ENCODE measurements at places on chromosomes 7 and 10.

DNA sequence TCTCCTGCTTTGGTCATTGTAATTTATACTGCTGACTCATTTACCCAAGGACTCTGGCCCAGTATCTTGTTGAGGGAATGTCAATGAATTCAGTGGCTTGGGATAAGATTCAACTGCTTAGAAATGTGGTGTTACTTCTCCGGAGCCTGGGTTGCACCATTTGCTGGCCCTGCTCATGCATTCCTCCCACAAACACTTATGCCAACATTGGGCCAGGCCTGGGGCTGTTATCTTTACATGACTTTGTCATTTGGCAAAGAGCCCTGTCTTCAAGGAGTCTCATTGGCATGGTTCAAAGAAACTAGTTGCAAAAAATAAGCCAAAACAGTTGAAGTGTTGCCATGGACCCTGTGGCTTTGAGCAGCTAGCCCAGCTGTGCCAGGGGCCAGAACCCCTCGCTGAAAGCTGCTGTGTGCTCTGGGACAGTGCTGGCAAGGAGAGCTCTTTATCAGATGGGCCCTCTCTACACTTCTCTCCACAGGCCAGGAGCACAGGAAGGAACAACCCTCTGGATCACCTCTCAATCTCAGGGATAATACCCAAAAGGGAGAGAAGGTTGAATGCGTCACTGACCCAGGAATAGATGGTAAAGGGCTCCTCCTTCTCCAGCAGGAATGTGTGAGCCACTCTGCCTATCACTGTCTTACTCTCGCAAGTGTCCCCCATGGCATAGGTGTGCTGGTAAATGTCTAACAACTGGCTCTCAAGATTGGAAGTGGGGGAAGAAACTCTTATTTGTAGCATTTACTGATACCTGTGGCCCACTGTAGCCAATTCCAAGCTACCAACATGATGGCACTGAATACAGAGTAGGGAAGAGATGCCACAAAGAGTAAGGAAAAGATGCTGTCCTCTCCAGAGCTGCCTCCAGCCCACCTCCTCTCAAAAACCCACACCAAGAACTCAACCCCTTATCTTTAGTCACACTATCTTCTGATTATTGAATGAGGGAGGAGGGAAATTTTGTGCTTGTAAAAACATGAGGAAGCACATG, 23.5 kb upstream of the PDE1C start:
- peaks cover 3% of the 10 kb centered on the region for H3K4me1 ChIP-seq
- H3K4me3 ChIP-seq = no peak overlapping the region
- H3K36me3 ChIP-seq = no peaks in the 10 kb centered on the region

- no peak for DNase-seq
- H3K27ac ChIP-seq = no peak overlapping the region
- no peak overlapping the region for H3K4me3 ChIP-seq
- H3K27me3 ChIP-seq = peaks cover 9% of the 10 kb centered on the region
Measured at GRCh38 chr10:71134732-71135211, 77.6 kb upstream of the UNC5B start.

DNA sequence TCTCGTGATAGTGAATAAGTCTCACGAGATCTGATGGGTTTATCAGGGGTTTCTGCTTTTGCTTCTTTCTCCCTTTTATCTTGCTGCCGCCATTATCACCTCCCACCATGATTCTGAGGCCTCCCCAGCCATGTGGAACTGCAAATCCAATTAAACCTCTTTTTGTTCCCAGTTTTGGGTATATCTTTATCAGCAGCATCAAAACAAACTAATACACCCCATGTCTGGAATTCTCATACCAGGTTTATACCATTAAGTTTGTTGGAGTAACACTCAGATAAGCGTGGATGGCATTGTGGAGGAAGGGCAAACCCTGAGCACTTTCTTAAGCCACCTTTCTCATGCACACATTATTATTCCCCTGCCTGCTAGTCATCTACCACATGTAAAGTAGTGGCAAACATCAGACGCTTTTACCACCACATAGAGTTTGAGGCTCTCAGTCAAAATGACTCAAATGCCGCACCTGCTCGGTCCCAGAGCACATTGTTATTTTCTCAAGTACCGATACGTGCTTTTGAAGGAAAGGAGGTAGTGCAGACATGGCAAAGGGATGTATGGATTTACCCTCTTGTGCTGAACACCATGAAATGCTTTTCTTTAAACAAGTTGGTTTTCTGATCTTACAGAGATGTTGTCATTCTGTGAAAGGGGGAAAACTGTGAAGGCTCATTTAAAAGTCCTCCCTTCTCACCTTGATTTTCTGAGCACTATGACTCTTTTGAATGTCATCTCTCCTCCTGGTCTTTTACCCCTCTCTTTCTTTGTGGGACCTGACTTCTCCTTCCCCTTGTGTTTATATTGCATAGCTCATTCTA, 429.7 kb downstream of the EXOC4 start:
- no peak for DNase-seq
- no peaks in the 10 kb centered on the region for H3K27me3 ChIP-seq
- H3K4me1 ChIP-seq = no peaks in the 10 kb centered on the region
- H3K36me3 ChIP-seq = no peaks in the 10 kb centered on the region

GRCh38 chr10:113084031-113084430, 134.0 kb downstream of the TCF7L2 start:
- no peak for DNase-seq
- H3K27ac ChIP-seq = no peak overlapping the region
- H3K36me3 ChIP-seq = no peaks in the 10 kb centered on the region
- H3K4me3 ChIP-seq = no peak overlapping the region
- H3K4me1 ChIP-seq = peaks cover 24% of the 10 kb centered on the region

DNA sequence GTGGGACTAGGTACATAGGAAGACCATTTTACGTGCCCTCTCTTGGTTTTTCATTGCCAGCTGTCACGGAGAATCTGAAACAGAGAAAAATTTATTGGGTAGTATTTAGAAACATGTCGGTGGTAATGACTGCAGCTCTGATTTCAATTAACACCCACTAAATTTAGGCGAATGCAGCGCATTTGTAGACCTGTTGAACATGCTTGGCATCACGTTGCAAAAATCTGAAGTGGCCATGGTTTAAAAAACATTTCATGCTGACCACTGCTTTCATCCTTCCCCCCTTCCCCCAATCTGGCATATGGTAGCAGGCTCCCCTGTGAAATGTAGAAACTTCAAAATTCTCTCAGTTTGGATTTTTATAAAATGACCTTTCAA, 34.0 kb downstream of the LRMDA start:
- no peak for DNase-seq
- H3K36me3 ChIP-seq = no peaks in the 10 kb centered on the region
- H3K27me3 ChIP-seq = no peaks in the 10 kb centered on the region
- no peak overlapping the region for H3K27ac ChIP-seq
- no peak overlapping the region for H3K4me3 ChIP-seq

DNA sequence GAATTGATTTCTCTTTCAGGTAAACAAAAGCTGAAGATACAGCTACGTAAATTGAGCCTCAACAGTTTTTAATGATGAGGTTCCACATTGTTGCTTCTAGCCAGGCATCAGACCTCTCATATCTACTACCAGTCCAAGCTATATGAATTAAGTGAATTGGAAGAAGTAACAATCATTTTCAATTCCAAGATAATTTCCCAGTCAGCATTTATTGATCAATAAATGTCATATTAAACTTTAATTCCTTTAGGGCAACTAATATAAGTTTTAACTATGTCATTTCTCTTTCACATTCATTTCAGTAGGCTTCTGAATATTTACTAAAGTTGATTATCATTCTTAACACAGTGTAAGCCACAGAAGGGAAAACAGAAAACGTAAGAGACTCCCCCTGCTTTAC, 1413.7 kb upstream of the CELF2 start:
- no peak for DNase-seq
- H3K4me1 ChIP-seq = no peaks in the 10 kb centered on the region
- no peaks in the 10 kb centered on the region for H3K27me3 ChIP-seq
- H3K27ac ChIP-seq = no peak overlapping the region
- no peaks in the 10 kb centered on the region for H3K36me3 ChIP-seq

GRCh38 chr7:112260911-112261310, 54.4 kb downstream of the ZNF277 start:
- no peaks in the 10 kb centered on the region for H3K36me3 ChIP-seq
- DNase-seq = no peak
- H3K4me1 ChIP-seq = no peaks in the 10 kb centered on the region
- no peak overlapping the region for H3K4me3 ChIP-seq
- no peaks in the 10 kb centered on the region for H3K27me3 ChIP-seq

GRCh38 chr7:137371616-137372015, 28.1 kb upstream of the PTN start:
- no peaks in the 10 kb centered on the region for H3K27me3 ChIP-seq
- DNase-seq = no peak
- no peaks in the 10 kb centered on the region for H3K4me1 ChIP-seq
- no peak overlapping the region for H3K27ac ChIP-seq
- H3K4me3 ChIP-seq = no peak overlapping the region
- no peaks in the 10 kb centered on the region for H3K36me3 ChIP-seq

GRCh38 chr7:42552227-42552626, 315.2 kb upstream of the GLI3 start:
- no peak for DNase-seq
- H3K4me1 ChIP-seq = peaks cover 25% of the 10 kb centered on the region
- H3K4me3 ChIP-seq = no peak overlapping the region
- H3K27ac ChIP-seq = no peak overlapping the region

GRCh38 chr7:90961037-90961725, 303.1 kb upstream of the FZD1 start:
- no peaks in the 10 kb centered on the region for H3K36me3 ChIP-seq
- no peak overlapping the region for H3K4me3 ChIP-seq
- no peaks in the 10 kb centered on the region for H3K4me1 ChIP-seq
- no peak for DNase-seq
- H3K27me3 ChIP-seq = no peaks in the 10 kb centered on the region
- no peak overlapping the region for H3K27ac ChIP-seq

DNA sequence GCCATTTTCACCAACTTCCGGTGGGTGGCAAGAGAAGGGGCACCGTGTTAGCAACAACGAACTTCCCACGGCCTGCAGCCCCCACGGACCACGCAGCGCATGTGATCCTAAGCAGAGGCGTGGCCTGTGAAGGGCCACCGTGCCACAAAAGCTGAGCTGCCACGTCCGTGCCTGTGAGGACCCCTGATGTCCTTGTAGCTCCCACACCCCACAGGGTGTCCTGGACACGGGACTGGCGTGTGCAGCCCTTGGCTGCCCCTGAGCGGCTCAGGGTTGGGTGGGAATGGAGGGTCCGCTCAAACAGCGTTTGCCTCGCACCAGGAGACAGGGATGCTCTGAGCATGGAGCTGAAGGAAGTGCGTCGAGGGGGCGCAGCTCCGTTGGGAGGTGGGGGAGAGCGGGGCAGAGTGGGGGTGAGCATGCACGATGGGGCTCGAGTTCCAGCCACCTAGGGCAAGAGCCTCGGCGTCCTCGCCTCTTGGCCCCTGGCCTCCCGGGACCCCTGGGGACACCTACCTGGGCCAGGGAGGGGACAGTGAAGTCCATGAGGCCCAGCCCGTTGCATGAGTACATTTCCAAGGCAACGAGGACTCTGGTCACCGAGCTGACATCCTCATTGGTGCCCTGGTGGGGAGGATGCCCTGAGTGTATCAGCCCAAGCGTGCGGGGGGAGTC, 33.6 kb downstream of the CFAP46 start:
- no peaks in the 10 kb centered on the region for H3K36me3 ChIP-seq
- H3K4me3 ChIP-seq = no peak overlapping the region
- DNase-seq = no peak
- peaks cover 4% of the 10 kb centered on the region for H3K4me1 ChIP-seq
- no peak overlapping the region for H3K27ac ChIP-seq

GRCh38 chr7:25456467-25457171, 228.3 kb upstream of the NPVF start:
- no peak overlapping the region for H3K27ac ChIP-seq
- H3K4me1 ChIP-seq = peaks cover 15% of the 10 kb centered on the region
- no peaks in the 10 kb centered on the region for H3K36me3 ChIP-seq
- no peak for DNase-seq
- H3K27me3 ChIP-seq = no peaks in the 10 kb centered on the region

DNA sequence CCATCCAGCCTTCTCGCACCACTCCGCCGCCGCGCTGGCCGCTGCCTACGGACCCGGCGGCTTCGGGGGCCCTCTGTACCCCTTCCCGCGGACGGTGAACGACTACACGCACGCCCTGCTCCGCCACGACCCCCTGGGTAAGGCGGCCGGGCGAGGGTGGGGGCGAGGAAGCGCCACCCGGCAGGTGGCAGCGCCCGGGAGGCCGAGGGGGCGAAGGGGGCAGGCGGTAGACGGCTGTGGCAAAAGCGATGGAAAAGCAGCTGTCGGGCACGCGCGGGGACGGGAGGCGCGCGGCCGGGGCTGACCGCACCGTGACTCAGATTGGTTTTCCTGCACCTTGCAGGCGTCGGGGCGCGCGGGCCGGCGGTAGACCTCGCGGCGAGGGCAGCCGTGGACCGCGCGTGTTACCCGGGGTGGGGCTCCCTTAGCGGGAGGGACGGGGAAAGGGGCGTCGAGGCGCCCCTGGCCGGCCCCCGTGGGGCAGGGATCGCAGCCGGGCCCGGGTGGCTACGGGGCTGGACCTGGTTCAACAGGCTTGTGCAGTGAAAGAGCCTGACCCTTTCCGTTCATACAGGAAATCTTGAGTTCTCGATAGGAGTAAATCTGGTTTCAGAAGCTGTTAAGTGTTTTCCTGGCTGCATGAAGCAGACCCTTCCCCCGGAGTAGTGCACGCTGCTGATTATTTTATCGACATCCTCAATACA, 608 bp downstream of the HHEX start:
- peaks cover 69% of the 10 kb centered on the region for H3K27me3 ChIP-seq
- no peaks in the 10 kb centered on the region for H3K36me3 ChIP-seq
- peak overlapping the region; percentile 73 for H3K27ac ChIP-seq

- no peaks in the 10 kb centered on the region for H3K27me3 ChIP-seq
- H3K4me1 ChIP-seq = no peaks in the 10 kb centered on the region
- no peak for DNase-seq
- no peak overlapping the region for H3K4me3 ChIP-seq
Measured at GRCh38 chr7:121562259-121562658, 166.2 kb upstream of the FAM3C start.

GRCh38 chr7:81618396-81619014, 151.3 kb downstream of the HGF start:
- DNase-seq = no peak
- no peaks in the 10 kb centered on the region for H3K4me1 ChIP-seq
- H3K27ac ChIP-seq = no peak overlapping the region

DNA sequence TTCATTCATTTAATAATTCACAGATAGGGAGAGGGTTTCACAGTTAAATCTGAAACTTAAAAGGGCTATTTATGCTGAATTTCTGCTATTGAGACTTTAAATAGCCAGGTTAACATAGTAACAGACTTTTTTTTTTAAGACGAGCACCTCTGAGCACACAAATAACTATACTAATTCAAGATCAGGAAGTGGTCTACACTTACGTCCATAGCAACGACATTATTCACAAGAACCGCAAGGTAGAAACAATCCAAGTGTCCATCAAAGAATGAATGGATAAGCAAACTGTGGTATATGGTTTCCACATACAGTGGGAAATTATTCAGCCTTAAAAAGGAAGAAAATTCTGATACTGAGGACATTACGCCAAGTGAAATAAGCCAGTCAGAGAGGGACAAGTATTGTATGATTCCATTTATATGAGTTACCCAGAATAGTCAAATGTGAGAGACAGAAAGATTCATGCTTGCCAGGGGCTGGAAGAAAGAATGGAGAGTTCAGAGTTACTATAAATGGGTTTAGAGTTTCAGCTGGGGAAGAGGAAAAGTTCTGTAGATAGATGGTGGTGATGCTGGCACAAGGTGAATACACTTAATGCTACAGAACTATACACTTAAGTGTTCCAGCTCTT, 140.3 kb upstream of the LAMB4 start:
- H3K36me3 ChIP-seq = no peaks in the 10 kb centered on the region
- no peaks in the 10 kb centered on the region for H3K27me3 ChIP-seq
- H3K4me3 ChIP-seq = no peak overlapping the region
- DNase-seq = no peak
